ENCODE measurements at places on chromosomes 12 and 14.

- no peak for DNase-seq
Observed at GRCh38 chr14:93784878-93785277, 3.4 kb downstream of the PRIMA1 start.

DNA sequence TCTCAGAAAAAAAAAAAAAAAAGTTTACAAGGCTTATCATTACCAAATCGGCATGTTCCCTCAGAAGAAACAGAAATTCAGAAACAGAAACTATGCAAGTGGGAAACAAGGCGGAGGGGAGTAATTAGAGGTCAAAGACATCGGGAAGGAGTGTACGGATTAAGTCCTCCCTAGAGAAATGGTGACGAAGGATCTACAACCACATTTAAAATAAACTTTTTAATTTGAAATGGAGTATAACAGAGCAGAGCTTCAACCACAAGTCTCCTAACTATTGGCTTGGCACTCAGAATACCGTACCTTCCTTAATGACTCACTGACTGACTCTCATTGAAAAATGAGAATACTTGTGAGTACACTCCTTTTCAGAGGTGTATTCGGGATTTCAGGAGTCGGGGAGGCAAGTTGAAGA is 908 bp downstream of the ENTPD5 start:
- DNase-seq, result peak; percentile 24

DNA sequence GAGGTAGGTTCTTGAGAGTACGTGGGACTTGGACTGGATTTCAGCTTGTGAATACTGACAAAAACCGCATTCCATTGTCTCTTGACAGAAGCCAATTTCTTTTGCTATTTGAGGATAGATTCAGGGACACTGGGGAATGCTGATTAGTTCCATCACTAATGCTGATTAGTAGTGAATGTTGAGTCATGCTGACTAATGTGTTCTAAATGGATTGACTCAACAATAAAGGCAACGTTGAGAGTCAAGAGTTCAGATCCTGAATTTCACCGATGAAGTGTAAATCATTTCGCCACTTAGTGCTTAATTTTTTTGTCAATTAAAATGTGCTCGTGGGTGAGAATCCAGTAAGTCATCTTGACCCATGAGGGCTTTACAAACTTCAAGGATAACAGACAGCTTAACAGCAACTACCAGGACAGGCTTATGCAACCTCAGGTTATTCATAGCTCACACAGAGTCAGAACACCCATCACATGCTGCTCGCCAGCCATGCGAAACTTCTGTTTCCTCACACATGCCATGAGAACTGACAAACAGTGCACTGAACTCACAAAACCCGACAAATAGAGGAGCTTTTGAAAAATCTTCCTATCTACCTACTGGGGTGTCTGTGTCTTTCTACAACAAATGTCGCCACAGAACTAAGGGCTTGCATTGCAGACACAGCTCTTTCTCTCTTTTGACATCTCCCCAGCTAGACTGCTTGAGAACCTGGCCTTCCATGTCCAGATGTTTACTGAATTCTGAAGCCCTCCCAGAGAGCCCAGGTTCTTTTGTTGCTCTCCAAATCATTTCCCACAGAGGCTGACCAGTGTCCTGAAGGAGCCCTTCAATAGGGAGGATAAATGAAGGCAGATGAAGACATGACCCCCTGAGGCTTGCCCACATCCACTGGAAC is 316.4 kb downstream of the ZFP36L1 start:
- peak; percentile 40 for DNase-seq

DNA sequence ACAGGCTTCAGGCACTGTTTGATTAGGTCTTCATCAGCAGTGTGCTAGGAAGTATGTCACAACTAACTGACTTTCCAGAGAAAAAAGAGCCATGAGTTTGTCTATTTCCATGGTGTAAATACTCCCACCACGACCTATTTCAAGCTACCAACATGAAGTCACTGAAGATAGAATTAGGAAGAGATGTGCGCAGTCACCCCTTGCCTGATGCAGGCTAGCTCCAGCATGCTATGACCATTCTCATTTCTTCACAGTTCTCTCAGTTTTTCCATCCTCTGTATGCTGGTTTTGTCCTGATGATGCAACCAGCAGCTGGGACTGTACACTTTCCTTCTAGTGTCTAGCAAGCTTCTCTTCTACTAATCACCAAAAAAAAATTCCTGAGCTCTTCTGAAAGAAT is 191.6 kb upstream of the NUDT4 start:
- no peak for DNase-seq

- DNase-seq, result no peak
Observed at GRCh38 chr14:68390741-68391140, 402.1 kb downstream of the ZFP36L1 start.

GRCh38 chr12:570435-570920 is 92.8 kb downstream of the NINJ2 start:
- DNase-seq, result no peak

- DNase-seq, result no peak
Observed at GRCh38 chr14:34937442-34937841, 45.4 kb upstream of the SRP54 start.

DNA sequence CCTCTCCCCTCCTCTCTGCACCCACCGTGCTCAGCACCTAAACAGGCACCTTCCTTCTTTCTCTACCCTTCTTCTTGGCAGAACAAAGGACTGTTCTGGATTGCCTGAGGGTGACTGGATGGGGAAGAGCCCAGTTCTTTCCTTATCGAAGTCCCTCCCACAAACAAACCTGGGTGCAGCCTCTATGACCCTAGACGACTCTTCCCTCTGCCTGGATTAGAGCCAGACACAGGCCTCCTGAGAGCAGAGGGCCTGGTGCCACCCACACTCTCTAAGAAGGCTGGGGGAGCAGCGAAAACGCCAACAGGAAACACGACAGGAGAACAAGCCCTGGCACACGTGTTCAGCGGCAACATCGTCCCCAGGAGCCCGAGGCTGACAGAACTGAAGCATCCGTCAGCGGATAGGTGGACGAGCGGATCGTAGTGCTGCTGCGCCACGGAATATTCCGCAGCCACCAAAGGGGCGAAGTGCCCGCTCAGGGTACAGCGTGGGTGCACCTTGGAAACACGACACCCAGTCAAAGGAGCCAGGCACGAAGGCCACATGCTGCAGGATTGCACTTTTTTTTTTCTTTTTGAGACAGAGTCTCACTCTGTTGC is 38.0 kb downstream of the RIMBP2 start:
- DNase-seq, result no peak
